ENCODE measurements at places on chromosomes 6 and 20.

- DNase-seq: no peak
Measured at GRCh38 chr6:159754959-159755914, 6.6 kb upstream of the ACAT2 start.

DNA sequence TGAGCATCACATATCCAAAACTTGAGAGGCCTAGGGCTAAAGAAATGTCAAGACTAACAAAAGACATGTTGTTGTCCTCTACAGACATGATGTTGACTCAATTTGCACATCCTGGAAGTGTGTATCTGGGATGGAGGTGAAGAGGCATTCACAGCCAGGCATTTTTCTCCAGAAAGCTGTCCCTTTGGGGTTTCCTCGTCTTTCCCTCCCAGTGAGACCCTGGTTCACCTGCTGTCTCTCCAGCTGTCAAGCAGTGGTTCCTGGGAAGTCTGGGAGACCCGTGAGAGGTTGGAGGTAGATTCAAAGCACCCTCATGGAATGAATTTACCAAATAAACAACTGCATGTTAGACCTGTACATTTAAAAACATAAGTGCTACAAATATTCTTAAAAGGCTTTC is 32.1 kb downstream of the BACH2 start:
- DNase-seq: no peak

DNA sequence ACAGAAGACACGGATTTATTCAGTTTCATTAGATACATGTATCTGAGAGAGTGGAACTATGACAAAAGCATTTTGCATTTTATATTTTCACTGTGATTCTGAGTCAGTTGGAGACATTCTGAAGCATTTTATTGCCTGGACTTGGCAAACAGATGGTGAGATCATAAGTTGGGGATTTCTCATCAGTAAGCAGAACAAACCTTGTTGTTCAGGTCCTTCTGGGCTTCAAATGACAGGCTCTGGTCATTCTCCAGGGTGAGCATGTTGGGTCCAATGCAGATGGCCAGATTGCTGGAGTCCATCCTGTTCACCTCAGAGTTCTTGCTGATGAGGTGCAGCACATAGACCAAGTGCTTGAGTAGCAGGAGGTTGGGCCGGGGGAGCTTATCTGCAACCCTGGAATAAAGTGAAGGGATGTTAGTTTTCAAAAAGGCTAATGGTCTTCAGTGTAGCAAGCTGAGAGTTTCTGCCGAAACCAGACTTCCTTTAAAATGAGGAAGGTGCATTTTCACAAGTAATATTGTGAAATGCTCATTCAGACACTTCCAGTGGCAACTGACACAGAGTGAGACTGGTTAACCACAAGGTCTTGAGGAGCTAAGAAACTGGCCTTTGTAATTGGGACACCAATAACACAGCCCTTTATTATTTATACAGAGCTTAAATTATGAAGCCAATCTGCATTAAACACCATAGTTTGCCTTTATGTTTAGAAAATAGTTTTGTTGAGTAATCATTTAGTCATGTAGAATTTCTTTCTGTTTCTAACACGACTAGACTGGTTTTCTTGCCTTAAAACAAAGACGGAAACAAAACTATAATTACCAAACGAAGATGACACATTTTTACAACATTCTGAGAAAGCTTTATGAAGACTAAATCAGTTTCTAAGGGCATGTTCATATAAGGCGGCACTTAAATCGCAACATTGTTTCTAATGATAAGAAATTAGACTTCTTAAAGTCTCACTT is 5.6 kb downstream of the TAGAP start:
- no peak for DNase-seq

DNA sequence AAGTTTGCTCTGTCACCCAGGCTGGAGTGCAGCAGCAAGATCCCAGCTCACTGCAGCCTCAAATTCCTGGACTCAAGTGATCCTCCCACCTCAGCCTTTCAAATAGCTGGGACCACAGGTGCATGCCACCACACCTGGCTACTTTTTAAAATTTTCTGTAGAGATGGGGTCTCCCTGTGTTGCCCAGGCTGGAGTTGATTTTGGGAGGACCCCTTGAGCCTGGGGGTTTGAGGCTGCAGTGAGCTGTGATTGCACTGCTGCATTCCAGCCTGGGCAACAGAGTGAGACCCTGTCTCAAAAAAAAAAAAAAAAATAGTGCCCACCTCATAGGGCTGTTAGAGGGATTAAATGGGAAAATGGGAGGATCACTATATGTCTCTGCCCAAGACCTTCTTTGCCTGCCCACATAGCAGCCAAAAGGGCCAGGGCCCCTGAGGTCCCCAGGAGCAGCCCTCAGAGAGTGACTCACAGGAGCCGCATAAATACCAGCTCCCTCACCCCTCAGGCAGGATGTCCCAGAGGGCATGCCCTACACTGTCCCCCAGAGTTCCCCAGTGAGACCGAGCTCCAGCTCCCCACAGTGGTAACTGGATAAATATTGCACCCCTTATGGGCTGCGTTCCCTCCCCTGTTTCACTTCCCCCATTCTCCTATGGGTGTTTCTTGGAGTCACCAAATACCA is 11.7 kb upstream of the MDGA1 start:
- no peak for DNase-seq

DNA sequence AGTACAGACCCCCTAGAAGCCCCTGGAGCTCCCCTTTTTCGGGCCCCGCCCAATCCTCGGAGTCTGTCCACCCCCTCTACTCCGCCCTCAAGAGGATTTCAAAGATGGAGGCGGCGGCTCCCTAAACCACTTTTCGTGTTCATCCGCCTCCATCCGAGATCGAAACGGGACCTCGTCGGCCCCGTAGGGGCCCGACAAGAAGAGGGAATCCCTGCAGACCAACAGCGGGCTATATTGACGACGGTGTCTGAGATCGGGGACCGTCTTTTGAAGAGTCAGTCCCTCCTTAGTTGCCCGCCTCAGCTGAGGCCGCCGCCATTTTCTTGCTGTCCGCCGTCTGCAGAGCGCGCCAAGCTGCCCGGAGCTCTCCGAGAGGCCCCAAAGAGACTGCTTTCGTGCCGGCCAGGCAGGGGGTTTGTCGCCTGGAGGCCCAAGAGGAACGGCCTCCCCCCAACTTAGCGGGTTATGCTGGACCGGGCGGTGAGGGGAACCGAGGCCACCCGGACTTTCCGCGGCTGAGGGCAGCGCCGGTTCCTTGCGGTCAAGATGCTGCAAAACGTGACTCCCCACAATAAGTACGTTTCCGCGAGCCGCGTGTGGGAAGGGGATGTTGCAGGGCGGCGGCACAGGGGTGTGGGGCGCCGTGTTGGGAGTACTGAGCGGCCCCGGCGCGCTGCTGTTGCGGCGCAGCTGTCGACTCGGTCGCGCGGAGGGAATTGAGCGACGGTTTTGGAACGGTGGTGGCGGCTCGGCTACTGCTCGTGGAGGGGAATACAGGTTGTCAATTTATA is 4.2 kb downstream of the BRD2 start:
- DNase-seq: peak; percentile 77

- DNase-seq: no peak
Measured at GRCh38 chr20:4787069-4787468, 65.4 kb downstream of the PRND start.

DNA sequence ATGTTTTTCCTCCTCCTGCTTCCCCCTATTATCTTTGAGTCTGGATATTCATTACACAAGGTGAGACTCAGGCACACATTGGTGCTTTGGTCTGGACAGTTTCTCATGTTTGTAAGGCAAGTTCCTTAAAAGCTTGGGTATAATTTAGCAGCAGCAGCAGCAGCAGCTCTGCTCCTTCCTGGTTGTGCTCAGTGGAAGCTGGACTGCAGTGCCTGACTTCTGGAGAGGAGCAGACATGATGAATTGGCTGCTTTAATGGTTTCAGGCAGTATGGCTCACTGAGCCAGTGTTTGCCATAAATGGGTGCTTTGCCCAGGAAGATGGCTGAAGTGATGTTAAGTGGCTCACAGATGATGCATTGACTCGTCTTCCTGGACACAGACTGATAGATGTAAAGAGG is 32.4 kb downstream of the SLC9A8 start:
- no peak for DNase-seq

DNA sequence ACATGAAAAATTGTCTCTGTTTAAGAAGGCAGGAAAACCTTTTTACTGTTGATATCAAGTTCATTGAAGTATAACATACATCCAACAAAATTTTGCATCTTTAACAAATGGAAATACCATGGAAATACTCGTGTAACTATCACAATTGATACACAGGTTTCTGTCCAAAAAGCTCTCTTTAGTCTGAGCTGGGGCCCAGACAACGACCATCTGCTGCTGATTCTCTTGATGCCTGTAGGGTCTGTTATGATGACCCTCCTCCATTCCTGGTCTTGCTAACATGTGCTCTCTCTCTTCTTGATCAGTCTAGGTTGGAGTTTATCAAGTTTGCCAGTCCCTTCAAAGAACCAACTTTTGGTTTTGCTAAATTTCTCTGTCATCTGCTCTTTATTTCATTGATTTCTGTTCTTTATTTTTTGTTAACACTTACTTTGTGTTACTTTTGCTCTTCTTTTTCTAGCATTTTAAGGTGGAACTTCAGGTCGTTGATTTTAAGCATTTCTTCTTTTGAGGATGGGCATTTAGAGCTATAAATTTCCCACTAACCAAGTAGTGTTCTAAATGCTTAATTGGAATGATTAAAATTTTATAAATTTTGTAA is 116.8 kb downstream of the PSMB1 start:
- DNase-seq: no peak

- DNase-seq: no peak
Measured at GRCh38 chr6:16224409-16224808, 14.0 kb upstream of the GMPR start.

GRCh38 chr20:20897922-20898321 is 185.5 kb upstream of the RALGAPA2 start:
- no peak for DNase-seq

GRCh38 chr20:23587631-23588030 is 18.1 kb downstream of the CST9 start:
- no peak for DNase-seq

DNA sequence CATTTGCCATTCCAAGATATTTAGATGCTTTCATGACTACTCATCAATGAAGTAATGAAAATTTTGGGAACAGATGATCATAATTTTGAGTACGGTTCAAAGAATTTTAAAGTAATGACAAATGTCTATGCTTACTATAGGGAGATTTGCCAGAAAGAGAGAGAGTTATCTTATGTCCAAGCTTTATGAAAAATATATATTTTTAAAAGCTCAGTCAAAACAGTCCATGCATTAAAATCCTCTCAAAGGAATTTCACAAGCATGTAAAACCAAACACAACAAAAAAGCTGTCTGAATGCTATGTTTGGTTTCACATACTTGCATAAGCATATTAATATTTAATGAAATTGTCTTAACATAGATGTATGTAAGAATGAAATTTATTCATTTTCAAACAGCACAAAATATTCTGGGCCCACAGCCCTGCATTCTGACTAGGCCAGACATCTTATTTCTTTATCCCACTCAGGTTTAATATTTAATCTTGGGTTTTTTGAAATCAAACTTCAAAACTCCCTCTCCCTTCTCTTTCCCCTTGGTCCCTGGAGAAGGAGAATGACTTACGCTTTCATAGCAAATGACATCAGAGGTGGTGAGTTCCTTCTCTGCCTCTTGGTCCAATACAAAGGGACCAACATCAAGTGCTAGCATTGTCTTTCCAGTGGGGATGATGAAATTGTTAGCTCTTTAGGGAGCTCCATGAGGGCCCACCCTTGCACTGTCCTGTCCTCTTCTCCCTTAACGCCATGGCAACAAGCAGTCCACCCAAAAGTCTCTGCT is 94.2 kb downstream of the ADAT2 start:
- DNase-seq: no peak

- DNase-seq: no peak
Measured at GRCh38 chr6:41098366-41098765, 25.6 kb downstream of the NFYA start.

GRCh38 chr20:53813636-53814035 is 220.0 kb upstream of the ZNF217 start:
- DNase-seq: no peak

- no peak for DNase-seq
Measured at GRCh38 chr6:143673669-143674068, 4.1 kb upstream of the PHACTR2 start.
